ENCODE measurements at places on chromosomes 1 and 21. TPM values are rescaled to one million over a fixed set of nuclear protein-coding genes. Genes with fewer than 3 reads are reported as not detected.

The DNASE2B gene
- not detected for total RNA-seq

The TNNI3K gene
- 3.0 TPM for total RNA-seq

The KRTAP10-11 gene
- total RNA-seq: not detected

The LGR6 gene
- total RNA-seq: 1.8 TPM

The S100A1 gene
- total RNA-seq: 3.7 TPM

The FAM151A gene
- not detected for total RNA-seq

The PRAMEF6 gene
- total RNA-seq: not detected

The C1orf52 gene
- total RNA-seq: 25.9 TPM

The PBX1 gene
- 106 TPM for total RNA-seq

The A3GALT2 gene
- total RNA-seq: not detected

The LRRN2 gene
- 10.3 TPM for total RNA-seq

The RORC gene
- not detected for total RNA-seq

The C1orf198 gene
- 51.1 TPM for total RNA-seq

The HSD11B1 gene
- 0.40 TPM for total RNA-seq

The SLAMF1 gene
- not detected for total RNA-seq

The CYP4B1 gene
- total RNA-seq: 0.66 TPM

The TTC22 gene
- 1.2 TPM for total RNA-seq

The ANKRD13C gene
- 41.8 TPM for total RNA-seq

The SEMA6C gene
- total RNA-seq: 16.4 TPM

The CLCA1 gene
- 0.10 TPM for total RNA-seq

The CASZ1 gene
- 8.2 TPM for total RNA-seq

The CTBS gene
- total RNA-seq: 10.2 TPM

The NEGR1 gene
- total RNA-seq: 21.4 TPM

The SPATA21 gene
- total RNA-seq: 0.17 TPM

The RAD54L gene
- total RNA-seq: 3.9 TPM

The THEM5 gene
- not detected for total RNA-seq

The IL24 gene
- not detected for total RNA-seq

The CFHR4 gene
- 0.10 TPM for total RNA-seq

The MRPL37 gene
- 24.6 TPM for total RNA-seq

The FAM43B gene
- total RNA-seq: 3.0 TPM

The BEST4 gene
- total RNA-seq: 0.40 TPM

The TMEM269 gene
- 0.30 TPM for total RNA-seq

The MAD2L2 gene
- 63.9 TPM for total RNA-seq

The MORC3 gene
- total RNA-seq: 78.9 TPM

The PPIAL4G gene
- total RNA-seq: 0.20 TPM

The PLA2G5 gene
- 2.1 TPM for total RNA-seq

The HES3 gene
- not detected for total RNA-seq

The S100A7A gene
- not detected for total RNA-seq

The RIMS3 gene
- total RNA-seq: 14.1 TPM

The MASP2 gene
- not detected for total RNA-seq

The RHBDL2 gene
- 0.61 TPM for total RNA-seq

The FOXO6 gene
- 2.3 TPM for total RNA-seq

The IQGAP3 gene
- total RNA-seq: 4.9 TPM

The IL10 gene
- 3.1 TPM for total RNA-seq

Data from spinal cord (tissue), 10 donors.